DMS79 (cell line): ENCODE measurements at places on chromosomes 4 and X.

DNA sequence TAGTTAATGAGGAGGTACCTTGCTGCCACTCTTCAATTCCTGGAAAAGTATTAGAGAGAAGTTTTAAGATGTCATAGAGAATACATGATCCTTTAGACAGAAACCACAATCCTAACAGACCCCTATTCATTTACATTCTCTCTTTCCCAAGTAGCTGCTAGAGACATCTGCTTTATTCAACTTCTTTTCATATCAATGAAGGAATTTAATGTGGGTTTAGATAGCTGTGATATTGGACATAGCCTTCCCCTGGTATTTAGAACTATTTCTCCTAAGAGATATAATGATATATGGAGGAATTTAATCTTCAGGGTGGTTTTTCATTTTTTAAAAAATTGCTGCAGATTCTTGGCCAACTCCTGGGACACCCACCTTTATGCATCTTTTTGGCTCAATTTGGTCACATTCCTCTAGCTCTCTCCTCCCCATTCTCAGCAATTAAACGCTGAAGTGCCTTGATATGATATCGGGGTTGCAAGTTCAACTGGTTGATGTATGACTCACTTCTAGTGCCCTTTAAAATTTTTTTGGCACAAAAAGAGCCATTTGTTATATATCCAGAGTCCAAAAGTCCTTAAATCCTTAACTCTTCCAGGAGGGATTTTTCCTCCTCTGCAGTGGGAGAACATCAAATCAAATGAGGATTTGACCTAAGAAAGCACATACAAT is 57.6 kb downstream of the DOCK11 start:
- DNase-seq = no peak

DNA sequence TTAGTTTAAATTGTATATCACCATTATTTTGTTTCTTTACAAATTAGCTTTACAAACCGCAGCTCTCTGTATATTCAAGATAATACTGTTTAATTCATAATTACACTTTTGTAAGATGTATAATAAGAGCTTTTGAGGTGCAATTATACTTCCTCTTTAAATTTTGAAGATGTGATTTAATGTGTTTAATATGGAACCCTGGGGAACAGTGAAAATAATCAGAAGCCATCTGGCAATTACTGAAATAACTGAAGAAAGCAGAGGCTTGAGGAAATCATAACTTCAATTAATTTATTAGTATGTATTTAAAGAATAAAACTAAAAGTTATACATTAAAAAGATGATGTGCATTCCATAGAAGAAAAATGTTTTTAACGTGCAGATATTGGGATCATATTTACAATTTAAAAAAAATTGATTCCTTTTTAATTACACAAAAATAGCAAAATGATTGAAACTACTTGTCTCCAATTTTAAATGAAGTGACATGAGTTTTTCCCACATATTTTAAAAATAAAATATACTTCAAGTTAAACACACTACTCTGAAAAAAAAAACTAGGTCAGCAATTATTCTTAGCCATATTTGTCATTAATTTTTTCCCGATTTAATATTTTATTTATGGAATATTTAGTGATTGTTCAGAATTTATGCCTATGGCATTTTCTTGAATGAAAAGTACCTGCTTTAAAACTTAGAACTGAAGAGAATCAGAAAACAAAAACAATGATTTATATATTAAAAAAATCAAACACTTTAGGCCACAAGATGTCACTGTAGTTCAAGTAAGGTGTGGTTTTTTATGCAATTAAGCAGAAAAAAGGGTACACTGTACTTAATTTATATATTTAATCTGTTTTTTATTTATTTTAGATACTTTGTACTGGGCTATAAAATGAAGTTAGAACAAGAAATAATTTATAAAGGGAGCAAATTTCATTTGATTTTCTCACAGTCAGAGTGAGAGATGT is 942.7 kb upstream of the NDST4 start:
- no peak for DNase-seq

GRCh38 chr4:123305736-123306135 is 90.9 kb upstream of the SPRY1 start:
- no peak for DNase-seq

DNA sequence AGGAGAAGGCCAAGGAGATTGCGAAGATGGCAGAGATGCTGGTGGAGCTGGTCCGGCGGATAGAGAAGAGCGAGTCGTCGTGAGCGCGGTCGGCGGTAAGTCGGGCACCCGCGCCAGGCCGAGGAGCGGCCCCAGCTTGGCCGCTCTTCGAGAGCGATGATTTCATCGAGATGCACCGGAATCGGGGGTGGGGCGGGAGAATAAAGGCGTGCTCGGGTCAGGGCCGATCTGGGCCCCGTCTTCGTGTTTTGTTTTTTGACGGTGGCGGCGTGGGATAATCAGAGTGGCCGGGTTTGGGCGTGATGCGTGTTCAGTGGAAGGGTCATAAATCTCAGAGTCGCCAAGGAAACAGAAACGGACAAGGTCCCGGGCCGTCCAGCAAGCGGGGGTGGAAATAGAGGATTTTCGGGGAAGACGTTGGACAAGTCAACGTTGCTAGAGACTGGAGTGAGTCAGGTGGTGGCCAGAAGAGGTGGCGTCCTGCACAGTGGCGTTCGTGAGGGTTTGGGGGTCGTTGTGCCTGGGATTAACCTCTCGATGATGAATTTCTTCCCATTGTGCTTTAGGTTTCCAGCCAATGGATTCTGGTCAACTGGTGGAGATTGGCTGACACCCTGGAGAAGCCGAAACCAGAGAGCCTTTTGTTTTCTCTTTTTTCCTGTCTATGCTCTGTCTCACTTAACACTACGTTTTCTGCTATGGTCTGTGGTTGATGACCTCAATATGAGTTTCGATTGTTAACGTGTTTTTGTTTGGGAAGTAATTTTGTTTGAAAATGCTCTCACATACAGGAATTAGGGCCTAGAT is 882 bp downstream of the MRFAP1 start:
- DNase-seq = no peak

GRCh38 chrX:37686369-37686995 is 891 bp downstream of the XK start:
- DNase-seq = no peak

- no peak for DNase-seq
Measured at GRCh38 chrX:84715315-84715714, 213.1 kb upstream of the HDX start.

DNA sequence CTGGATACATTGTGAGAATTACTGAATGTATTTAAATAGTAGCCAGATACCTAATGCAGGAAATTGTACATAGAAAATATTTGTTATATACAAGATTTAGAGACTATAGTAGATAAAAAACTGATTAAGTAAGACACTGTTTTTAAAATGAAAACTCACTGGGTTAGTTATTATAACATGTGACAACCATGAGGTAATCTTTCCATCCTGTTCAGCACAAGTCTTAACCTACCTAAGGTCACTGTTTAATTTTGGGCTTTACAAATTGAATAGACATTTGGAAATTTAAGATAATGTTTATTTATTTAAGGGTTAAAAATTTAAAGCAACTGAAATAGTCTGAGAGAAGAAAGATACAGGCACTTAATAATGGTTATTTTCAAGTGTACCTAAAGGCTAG is 102.1 kb downstream of the STIM2 start:
- DNase-seq = no peak

- DNase-seq = no peak
Measured at GRCh38 chrX:68748030-68748429, 80.8 kb upstream of the EFNB1 start.

DNA sequence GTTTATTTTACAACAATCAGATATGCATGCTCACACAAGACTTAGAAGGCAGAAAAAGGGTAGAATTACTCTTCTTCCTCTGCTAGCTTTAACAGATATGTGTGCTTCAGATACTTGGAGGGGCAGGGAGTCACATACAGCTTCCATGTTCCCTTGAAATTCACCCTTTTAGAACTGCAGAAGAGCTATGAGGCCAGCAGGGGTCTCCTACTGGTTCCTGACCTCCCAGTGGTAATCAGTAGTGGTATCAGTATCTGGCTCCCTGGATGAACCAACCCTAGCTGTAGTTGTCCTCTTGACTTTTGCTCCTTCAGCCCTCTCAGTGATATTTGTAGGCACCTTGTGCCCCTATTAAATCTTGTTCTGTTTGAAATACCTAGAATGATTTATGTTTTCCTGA is 81.5 kb downstream of the RCHY1 start:
- DNase-seq = no peak

- no peak for DNase-seq
Measured at GRCh38 chrX:153953342-153953830, 8.9 kb upstream of the RENBP start.

DNA sequence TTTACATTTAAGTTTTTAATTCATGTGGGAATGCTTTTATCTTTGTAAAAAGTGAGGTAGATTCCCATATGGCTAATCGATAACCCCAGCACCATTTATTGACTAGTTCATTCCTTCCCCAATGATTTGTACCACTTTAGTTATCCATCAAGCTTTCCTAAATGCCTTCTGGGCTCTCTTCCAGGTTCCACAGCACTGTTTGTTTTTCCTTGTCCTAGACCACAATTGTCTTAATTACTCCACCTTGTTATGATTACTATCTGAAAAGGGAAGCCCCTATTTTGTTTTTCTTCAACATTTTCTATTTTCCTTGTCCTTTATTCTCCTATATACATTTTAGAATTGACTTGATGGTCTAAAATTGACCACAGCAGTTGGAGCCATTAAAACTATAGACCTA is 48.5 kb upstream of the GPRIN3 start:
- DNase-seq = peak; percentile 68

DNA sequence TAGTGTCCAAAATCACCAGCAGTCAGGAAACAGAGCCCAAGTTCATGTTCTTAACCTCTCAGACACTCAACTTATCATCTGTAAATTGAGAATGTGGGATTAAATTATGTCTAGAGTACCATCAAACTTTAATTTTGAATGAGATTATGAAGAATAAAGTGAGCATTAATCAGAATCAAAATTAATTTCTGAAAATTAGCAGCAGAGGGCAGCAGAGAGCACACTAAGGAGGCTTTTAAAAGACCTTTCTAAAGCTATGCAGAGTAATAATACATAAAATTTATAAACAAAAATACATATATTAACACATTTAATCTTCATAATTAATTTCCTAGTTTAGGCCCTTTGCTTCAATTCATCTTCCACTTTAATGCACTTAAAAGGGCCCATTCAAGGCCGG is 7.1 kb downstream of the TASL start:
- DNase-seq = no peak

- peak; percentile 40 for DNase-seq
Measured at GRCh38 chr4:74487771-74488170, 42.8 kb downstream of the AREG start.

DNA sequence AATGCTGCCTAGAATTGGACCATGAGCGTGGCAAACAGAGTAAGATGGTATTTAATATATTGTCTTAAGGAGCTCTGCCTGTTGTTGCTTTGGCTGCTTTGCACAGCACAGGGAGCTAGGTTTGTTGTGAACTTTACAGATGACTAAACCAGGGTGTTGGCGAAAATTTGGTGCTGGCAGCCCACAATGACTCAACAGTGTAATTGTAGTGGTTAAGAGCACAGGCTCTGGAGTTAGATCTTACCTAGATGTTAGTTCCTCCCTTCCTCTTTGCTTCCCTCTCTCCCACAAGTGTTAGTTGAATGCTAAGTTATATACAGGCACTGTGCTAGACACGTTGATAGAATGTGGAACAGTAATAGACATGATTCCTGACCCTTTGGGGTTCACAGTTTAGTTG is 128.9 kb upstream of the TRPC5 start:
- DNase-seq = no peak

DNA sequence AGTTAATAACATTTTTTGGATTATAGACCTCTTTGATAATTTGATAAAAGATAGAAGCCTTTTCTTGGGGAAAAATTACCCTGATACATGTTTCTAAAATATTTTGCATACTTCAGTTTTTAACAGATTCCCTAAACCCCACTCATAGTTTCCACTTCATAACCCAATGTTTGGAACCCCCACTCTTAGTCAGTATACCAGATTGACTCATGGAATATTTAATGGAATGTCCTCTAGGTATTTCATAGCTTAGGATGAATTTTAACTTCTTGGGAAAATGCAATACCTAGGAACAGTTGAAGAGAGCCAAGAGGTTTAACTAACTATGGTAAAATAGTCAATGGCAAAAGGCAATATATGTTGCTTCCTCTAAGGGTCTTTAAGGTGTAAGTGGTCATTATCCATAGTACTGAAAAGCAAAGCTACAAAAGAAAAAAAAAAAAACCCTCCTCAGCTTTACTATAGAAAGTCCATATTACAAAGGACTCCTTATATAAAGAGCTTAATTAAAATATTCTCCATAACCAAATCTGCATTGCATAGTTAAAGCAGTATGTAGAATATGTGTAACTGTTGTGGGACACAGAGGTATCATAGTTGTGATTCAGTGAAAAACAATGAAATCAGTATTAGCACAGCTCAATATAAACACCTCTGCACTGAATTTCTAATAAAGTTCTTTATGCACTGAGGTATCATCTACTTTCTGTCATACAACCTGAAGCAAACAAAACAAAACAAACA is 159.9 kb downstream of the PCDH7 start:
- no peak for DNase-seq

- no peak for DNase-seq
Measured at GRCh38 chr4:140764785-140765392, 8.7 kb upstream of the TBC1D9 start.

GRCh38 chr4:170093973-170094535 is 4.3 kb upstream of the AADAT start:
- no peak for DNase-seq

- DNase-seq = no peak
Measured at GRCh38 chr4:154958621-154959358, 177.7 kb downstream of the RBM46 start.

GRCh38 chrX:45849261-45849862 is 648.7 kb upstream of the DIPK2B start:
- peak; percentile 12 for DNase-seq

DNA sequence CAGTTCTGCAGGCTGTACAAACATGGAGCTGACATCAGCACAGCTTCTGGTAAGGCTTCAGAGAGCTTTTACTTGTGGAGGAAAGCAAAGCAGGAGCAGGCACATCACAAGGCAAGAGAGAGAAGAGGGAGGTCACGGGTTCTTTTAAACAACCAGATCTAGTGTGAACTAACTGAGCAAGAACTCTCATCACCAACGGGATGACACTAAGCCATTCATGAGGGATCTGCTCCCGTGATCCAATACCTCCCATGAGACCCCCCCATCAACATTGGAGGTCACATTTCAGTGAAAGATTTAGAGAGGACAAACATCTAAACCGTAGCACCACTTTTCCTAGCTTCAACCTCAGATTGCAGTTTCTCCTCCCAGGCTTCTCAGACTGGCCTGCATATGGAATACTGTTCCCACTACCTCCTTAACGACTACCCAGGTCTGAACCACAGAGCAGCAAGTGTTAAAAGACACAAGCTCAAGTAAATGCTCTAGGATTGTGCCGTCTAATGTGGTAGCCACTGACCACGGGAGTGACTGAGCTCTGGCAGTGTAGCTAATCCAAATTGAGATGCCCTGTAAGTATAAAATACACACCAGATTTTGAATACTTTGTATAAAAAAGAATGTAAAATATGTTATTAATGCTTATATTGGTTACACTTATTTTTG is 192.7 kb downstream of the PTTG2 start:
- no peak for DNase-seq
